Activated T-helper 2 cell treated with anti-CD3 and anti-CD28 coated beads, Interferon-gamma antibody, Interleukin-2, Interleukin-4, amounts not matched to agents 10 μg/mL and 5 μg/mL and 100 μg/mL, durations not matched to agents 14 hours and 24 hours and 36 hours (primary cell): ENCODE measurements at places on chromosomes 11 and 22. TPM values are rescaled to one million over a fixed set of nuclear protein-coding genes. Genes with fewer than 3 reads are reported as not detected.

DNA sequence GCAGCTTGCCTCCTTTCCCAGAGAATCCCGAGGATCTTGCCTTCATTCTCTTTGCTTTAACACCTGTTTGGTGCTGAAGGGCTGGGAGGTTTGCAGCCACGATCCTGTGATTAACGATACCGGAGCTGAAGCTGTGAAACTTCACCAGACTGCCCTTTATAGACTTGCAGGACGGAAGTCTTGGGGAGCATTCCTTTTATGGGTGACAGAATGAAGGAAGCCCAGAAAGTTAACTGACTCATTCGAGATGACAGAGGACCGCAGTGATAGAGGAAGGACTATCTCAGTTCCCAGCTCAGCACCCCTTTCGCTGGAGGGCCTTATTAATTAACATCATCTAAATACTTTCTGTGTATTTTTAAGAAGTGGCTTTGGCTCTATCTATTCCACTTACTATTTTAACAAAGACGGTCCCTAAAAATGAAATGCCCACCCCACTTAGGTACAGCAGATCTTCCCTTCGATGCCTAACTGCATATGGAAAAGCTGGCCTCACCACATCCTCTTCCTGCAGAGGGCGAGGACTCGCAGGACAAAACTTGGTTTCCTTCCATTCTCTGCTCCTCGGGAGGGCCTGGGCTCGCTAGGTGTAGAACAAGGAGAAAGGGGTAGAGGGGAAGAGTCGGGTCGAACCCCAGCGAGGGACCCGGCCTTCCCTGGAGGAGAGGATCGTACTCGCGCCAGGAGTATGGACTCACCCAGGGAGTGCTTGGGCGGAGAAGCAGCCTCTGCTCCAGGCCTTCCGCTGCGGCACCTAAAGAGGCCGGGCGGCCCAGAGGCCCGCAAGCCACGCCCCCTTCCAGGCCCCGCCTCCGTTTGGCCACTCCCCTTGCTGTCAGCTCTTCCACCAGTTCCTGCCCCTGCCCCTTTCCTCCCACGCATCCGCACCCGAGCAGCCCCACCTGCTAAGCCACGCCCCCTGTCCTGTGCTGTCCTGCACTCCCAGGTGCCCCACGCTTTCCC, 30.7 kb upstream of the USP47 start:
- peaks cover 22% of the 10 kb centered on the region for H3K27me3 ChIP-seq
- H3K4me1 ChIP-seq: peaks cover 1% of the 10 kb centered on the region
- H3K36me3 ChIP-seq: no peaks in the 10 kb centered on the region
- no peak overlapping the region for H3K4me3 ChIP-seq
- no peak overlapping the region for H3K27ac ChIP-seq
- DNase-seq: no peak

GRCh38 chr11:73645121-73645969, 1.0 kb upstream of the PLEKHB1 start:
- no peaks in the 10 kb centered on the region for H3K36me3 ChIP-seq
- no peak overlapping the region for H3K4me3 ChIP-seq
- H3K27ac ChIP-seq: no peak overlapping the region
- H3K27me3 ChIP-seq: peaks cover 3% of the 10 kb centered on the region
- no peak for DNase-seq

GRCh38 chr11:73233692-73234470, 15.8 kb downstream of the P2RY2 start:
- no peaks in the 10 kb centered on the region for H3K27me3 ChIP-seq
- no peaks in the 10 kb centered on the region for H3K36me3 ChIP-seq
- no peak for DNase-seq
- H3K27ac ChIP-seq: no peak overlapping the region
- no peaks in the 10 kb centered on the region for H3K4me1 ChIP-seq
- H3K4me3 ChIP-seq: no peak overlapping the region

GRCh38 chr11:105244160-105244825, 104.7 kb upstream of the CARD18 start:
- no peaks in the 10 kb centered on the region for H3K36me3 ChIP-seq
- no peak for DNase-seq
- no peak overlapping the region for H3K4me3 ChIP-seq
- H3K4me1 ChIP-seq: no peaks in the 10 kb centered on the region
- no peaks in the 10 kb centered on the region for H3K27me3 ChIP-seq
- no peak overlapping the region for H3K27ac ChIP-seq

DNA sequence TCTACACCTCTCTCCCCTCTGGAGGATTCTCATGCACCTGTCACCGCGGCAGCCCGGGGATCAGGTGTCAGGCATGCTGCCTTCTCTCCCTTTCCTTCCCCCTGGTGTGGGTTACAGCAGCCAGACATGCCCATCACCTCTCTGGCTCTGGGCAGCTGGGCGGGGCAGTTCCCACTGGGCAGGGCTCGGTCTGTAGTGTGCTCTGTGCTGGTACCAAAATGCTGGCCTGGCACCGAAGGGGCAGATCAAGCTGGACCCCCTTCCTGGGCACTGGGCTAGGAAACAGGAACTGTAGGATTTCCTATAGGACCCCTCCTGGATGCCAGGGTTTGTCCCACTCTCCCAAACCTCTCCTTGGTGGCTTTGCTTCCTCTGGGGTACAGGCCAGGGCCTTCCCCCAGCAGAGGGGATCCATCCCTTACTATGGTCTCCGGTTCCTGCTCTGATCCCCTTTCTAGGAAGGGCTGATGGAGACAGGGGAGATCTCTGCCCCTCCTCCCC, 821 bp downstream of the GAL3ST1 start:
- H3K4me3 ChIP-seq: no peak overlapping the region
- no peak overlapping the region for H3K27ac ChIP-seq

OR10D3 gene
- not detected in 2 replicates for total RNA-seq
